NCI-H1048 (cell line): ENCODE measurements at places on chromosomes 11 and 22.

DNA sequence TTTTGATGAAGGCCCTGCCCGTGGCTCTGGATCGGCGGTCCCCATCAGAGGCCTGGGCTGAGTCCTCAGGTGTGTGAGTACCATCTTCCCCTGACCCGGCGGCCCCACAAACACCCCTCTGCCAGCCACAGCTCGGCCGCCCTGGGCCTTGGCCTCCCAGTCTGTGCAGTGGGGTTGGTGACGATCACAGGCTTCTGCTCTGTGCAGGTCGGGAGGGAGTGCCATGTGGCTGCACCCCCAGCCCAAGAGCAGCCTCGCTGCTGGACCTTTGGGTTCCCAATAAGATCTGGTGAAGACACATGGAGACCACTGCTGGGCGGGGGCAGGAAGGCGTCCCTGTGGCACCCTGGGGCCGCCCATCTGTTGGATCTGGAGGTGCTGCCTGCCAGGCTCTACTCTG is 47.1 kb upstream of the PPARA start:
- DNase-seq: no peak

DNA sequence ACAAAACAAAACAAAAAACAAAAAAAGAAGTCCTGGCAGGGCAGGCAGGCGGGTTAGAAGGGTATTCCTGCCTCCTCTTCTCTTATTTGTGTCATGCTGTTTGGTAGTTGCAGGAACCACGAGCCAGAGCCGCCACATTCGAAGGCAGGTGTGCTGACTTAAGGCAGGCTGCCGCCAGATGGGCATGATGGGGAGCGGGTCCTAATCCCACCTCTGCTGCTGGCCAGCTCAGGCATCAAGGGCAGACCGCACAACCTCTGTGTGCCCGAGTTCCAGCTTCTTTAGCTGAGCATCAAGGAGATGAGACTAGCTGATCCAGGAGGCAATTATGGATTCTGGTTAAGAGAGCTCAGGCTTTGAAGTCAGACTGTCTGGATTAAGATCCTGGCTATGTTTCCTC is 12.1 kb downstream of the OAF start:
- DNase-seq: no peak

DNA sequence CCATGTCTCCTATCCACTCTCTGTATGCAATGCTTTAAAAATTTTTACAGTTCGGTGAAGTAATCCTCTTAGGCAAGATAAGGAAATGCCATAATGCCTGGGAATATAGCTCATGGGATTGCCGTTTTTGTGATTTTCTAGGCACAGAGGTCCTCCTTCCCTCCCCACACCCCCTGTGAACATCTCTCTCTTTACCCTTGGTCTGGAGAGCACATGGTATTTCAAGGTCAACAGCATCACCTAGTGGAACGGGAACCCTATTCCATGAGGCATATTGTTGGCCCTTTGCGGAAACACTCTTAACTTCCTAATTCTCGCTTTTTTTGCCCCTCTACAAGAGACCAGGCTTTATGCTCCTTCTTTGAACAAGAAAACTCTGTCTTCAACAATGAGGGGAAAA is 8.8 kb downstream of the NXPE4 start:
- no peak for DNase-seq

DNA sequence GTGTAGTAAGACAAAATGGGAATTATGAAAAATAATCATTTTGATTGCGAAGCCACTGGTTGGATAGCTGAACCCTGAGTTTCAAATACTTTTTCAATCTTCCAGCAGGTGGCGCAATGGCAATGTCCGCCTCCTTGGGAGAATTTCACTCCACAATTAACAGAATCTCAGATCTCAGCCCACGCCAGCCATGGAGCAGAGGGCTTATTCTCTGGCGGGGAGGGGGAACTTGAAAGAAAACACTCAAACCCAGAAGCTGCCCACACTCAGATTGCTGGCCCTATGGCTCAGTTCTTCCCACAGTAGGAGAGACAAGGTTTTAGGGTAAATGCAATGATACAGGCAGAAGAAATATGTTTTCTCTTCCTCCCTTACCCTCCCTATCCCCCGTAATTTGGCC is 38.7 kb upstream of the RCN1 start:
- DNase-seq: peak; percentile 17

- no peak for DNase-seq
These were observed 5.7 kb downstream of the P2RX3 start for GRCh38 chr11:57343825-57344224.

DNA sequence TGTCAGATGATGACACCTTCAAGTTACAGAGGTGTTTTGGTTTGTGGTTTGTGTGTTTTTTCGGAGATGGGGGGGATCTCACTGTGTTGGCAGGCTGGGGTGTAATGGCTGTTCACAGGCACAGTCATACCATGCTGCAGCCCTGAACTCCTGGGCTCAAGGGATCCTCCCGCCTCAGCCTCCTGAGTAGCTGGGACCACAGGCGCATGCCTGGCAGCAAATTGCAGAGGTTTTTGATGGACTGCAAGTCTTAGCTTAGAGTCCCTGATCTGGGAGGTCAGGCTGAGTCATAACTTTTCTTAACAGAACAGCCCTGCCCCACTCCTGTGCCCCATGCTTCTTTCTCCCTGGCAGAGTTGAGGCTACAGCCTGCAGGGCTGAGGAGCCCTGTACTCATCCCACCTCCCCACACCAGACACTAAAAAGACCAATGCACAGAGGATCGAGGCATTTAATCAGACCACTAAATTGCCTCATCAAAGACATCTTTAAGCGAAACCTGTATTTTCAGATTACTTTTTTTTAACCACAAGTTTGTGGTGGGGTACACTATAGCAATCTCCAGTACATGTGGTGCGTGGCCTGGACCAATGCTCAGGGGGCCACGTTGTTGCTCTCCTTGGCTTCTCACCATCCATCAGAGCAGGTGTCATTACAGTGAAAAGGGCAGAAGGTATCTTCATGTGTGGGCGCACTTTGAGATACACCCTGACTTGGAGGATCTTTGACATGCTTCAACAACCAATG is 17.1 kb upstream of the ADORA2A start:
- DNase-seq: no peak

DNA sequence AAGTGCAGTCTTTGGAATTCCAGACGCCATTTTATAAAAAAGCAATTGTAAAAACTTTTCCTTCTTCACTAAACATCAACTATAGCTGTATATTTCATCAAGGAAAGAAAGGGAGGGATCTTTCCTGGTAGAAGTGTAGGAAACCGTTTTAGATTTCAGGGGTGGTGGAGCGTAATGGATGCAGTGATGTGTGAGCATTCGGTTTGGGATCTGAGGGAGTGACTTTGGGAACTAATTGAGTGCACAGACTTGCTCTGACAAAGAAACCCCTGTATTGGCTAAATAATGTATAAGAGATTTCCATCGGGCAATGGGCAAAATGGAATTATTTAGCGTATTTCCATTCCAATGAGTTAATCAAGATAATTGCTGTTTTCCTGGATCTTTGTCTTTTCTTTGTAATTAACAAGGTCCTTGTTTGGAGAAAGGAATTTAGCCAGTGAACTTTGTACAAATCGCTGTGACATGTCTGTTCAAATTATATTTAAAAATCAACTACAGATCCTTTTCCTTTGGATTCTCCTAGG is 125.0 kb upstream of the NARS2 start:
- DNase-seq: no peak

DNA sequence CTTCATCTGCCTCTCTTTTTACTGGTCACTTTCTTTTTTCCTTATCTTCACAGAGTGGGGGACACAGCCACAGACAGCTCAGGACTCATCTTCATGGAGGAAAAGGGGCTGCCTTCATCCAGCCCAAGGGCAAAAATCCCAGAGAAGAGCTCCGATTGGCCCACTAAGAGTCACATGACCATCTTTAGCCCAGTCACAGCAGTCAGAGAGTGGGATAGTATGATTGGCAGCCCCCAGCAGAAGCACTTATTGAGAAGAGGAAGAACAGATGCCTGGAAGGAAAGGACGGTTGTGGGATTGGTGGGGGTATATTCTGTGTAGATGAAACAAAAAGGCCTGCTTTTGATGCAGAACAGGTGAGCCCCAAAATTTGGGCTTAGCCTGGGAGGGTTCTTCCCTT is 77.8 kb downstream of the MN1 start:
- DNase-seq: no peak

- no peak for DNase-seq
These were observed 2.5 kb upstream of the SMARCB1 start for GRCh38 chr22:23784215-23784732.

DNA sequence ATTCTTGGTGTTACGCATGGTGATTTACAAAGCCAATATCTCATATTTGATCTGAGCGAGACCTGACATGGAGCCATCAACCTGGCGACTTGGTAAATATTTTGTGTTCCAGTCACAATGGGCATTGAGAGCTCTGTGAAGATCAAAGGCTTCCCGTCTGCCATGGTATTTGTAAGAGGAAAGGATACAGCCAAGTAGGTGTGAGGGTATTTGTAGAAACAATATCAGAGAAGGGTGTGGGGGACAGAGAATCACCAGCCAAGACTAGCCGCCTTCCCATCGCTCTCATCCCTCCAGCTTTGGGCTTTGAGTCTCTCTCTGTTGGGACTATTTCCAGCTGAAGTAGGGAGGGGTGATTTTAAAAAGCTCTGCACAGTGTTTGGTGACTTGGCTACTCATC is 173.4 kb upstream of the BDNF start:
- DNase-seq: no peak
